ENCODE measurements at places on chromosomes 1 and 21.

- DNase-seq = no peak
Observed at GRCh38 chr1:93694819-93695218, 13.2 kb upstream of the BCAR3 start.

DNA sequence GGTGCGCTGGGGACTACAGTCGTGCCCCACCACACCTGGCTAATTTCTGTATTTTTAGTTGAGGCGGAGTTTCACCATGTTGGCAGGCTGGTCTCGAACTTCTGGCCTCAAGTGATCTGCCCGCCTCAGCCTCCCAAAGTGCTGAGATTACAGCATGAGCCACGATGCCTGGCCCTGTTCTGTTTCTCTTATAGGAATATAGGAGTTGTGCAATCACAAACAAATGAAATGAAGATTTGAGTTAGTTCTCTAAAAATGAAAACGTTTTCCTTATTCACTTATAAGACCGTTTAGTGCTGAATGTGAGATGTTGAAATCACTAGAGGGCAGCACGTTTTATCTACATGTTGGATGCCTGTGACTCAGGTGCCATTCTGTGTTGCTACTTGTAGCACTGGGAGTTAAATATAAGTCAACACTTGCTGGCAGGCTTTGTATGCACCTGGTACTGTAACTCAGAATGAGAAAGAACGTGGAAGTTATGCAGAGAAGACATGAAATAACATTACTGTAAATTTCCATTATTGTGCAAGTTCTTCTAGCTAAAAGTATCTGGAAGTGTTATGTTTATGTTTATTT, 45.8 kb downstream of the MIGA1 start:
- no peak for DNase-seq

GRCh38 chr1:12032161-12032621, 12.9 kb downstream of the MIIP start:
- DNase-seq = no peak

GRCh38 chr1:200279810-200280411, 129.9 kb downstream of the ZNF281 start:
- peak; percentile 4 for DNase-seq

- DNase-seq = no peak
Observed at GRCh38 chr1:167722870-167723251, 1.1 kb downstream of the MPZL1 start.

- DNase-seq = no peak
Observed at GRCh38 chr1:107142140-107142542, 1.3 kb downstream of the NTNG1 start.

DNA sequence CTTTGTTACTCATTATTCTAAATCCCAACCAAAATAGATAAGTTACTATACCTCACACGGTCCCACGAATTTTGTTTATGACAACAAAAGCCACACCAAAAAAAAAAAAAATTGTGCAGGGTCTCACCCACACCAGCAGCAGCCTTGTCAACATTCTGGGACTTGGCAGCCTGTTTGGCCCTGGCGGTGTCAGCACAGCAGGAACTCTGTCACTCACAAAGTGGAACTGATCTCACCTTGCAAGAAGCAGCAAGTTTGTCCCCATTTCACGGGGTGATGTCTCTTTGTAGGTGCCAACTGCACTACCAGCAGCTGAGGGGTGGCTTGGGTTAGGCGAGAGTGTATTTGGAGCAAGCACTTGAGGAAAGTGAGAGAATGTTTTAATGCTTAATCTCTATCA, 75.0 kb upstream of the CHRM3 start:
- DNase-seq = no peak

DNA sequence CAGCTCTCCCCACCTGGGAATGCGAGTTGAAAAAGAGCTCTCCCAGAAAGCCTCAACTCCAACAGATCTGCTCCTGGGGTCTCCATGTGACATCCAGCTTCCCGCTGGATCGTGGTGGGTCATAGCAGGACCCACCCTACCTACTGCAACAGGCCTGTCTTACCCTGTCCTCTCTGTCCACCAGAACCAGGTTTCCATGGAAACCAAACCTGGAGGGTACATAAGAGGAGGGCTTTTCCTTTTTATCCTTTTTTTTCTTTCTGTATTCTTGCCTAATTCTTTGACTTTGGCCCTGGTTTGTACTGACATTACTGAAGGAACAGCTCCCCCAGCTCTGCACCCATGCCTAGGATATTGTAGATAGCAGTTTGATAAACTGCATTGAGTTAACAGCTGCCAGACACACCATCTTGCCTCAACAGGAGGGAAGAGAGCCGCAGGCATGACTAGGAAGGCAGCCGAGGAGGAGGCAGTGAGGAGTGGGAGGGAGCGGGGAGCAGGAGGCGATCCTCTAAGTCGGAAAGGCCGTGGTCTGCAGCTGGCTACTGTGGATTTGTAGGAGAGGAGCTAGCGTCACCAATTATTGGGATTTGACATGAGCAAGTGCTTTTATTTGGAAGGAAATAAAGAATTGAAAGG, 9.7 kb upstream of the FMOD start:
- DNase-seq = no peak

DNA sequence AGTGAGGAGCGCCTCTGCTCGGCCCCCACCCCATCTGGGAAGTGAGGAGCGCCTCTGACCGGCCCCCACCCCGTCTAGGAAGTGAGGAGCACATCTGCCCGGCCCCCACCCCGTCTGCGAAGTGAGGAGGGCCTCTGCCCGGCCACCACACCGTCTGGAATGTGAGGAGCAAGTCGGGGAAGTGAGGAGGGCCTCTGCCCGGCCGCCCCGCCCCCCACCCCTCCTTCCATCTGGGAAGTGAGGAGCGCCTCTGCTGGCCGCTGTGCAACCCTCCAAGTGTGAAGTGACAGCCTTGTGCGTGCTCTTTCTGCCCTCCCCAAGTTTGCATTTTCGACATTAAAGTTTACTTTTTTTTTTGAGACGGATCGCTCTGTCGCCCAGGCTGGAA, 5.1 kb upstream of the ZZZ3 start:
- DNase-seq = no peak

DNA sequence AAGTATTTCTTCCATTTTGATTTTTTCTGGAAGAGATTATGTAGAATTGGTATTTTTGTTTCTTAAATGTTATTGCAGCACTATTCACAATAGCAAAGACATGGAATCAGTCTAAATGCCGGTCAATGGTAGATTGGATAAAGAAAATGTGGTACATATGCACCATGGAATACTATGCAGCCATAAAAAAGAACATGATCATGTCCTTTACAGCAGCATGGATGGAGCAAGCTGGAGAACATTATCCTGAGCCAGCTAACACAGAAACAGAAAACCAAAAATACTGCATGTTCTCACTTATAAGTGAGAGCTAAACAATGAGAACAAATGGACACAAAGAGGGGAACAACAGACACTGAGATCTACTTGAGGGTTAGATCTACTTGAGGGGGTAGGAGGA, 5.4 kb downstream of the FGGY start:
- DNase-seq = no peak

- peak; percentile 24 for DNase-seq
Observed at GRCh38 chr1:77282187-77282865, 507 bp downstream of the AK5 start.

DNA sequence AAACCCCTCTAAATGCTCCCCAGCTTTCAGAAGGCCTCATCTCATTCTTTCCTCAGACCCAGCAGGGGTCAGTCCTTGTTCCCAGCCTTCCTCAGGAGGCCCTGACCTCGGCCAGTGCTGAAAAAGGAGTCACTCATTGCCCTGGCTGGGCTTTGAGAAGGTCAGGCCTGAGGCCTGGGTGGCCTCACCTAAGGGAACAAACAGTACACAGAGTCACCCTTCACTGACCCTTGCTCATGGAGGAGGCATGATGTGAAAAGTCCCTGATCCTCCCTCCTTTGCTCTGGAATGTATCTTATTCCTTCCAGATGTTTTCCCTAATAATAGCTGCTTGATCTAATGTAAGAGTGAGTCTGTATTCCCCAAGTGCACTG, 117.7 kb upstream of the SLC44A3 start:
- no peak for DNase-seq

- no peak for DNase-seq
Observed at GRCh38 chr1:212698467-212699103, 1.1 kb downstream of the BATF3 start.

- DNase-seq = no peak
Observed at GRCh38 chr1:234433563-234434285, 45.3 kb downstream of the TARBP1 start.

DNA sequence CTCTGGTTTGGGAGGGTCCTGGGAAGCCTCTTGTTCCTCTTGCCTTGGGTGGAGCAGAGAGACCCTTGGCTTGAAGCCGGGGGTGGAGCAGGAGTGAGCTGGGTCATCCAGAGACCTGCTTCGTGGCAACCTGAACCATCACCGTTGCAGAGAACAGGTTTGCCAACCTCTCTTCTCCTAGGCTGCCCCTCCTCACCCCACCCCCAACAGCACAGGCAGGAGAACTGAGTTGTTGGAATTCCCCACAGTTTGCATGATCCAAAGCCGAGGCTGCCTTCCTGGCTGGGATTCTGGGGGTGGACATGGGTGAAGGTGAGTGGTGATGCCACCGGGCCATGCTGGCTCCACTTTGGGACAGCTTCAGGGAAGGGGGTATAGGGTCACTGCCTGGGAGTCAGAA, 2.2 kb downstream of the WNT4 start:
- DNase-seq = no peak

DNA sequence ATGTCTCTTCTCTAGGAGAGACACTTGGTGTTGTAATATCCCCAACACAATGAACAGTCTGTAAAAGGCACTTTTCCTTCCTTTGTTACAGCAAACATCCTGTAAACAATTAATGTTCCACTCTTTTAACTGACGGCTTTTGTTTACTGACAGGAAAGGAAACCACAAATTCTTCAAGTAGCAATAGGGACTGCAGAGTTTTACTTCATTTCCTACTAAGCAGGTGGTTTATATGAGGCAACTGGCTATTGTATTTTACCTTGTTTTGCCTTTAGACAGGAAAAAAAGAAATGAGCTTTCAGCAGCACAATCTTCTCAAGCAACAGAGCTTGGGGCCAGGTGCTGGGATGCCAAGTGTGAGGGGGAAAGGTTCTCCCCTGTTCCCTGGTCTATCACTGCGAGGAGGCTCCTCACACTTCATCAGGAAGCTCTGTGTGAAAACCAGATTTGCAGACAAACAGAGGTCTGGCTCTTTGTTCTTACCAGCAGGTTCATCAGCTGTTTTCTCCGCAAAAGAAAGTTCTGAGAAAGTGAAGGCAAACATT, 51.2 kb downstream of the SIPA1L2 start:
- no peak for DNase-seq

DNA sequence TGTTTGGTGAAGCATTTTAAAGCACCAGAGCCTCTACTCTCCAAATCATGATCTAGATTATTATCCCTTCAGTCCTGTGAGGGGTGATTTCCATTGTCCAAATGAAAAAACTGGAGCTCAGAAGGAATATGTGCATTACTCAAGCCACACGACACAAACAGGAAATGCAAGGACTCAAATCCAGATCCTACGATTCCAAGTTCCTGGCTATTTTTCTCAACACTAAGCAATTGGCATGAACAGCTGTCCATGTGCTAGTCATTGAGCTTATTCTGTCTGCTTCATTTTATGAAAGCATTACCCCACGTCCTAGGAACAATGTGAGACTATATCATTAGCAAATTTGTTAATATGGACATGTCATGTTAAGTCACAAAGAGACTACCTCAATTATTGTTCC, 273.1 kb upstream of the LYPLAL1 start:
- no peak for DNase-seq

DNA sequence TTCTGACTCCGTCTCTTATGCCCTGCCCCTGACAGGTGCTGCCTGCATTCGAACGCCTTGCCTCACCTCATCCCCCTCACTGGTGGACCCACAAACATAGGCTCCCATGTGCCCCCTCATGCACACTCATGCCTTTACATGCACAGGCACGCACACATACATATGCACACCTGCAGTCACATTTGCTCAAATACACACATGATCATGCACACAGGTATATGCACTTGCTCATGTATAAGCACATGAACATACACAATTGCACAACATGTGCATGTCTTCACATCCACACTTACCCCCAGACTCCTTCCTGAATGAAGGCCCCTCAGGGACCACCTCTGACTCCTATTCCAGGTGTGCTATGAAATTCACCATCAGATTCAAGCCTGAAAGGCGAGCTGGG, 506.9 kb downstream of the PTPRU start:
- DNase-seq = no peak

DNA sequence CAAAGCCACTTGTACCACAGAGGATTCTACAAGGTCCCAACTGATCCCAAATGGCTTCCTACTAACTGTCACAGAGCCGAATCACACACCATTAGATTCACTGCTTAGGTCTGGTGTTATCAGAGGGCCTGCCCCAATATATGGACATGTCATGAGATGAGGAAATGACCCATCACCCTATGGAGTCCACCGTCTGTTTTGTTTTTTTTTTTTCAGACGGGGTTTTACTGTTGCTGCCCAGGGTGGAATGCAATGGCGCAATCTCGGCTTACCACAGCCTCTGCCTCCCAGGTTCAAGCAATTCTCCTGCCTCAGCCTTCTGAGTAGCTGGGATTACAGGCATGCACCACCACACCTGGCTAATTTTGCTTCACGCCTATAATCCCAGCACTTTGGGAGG, 83.8 kb upstream of the ETS2 start:
- no peak for DNase-seq

- peak; percentile 15 for DNase-seq
Observed at GRCh38 chr1:203216274-203217138, 13.0 kb downstream of the CHIT1 start.

DNA sequence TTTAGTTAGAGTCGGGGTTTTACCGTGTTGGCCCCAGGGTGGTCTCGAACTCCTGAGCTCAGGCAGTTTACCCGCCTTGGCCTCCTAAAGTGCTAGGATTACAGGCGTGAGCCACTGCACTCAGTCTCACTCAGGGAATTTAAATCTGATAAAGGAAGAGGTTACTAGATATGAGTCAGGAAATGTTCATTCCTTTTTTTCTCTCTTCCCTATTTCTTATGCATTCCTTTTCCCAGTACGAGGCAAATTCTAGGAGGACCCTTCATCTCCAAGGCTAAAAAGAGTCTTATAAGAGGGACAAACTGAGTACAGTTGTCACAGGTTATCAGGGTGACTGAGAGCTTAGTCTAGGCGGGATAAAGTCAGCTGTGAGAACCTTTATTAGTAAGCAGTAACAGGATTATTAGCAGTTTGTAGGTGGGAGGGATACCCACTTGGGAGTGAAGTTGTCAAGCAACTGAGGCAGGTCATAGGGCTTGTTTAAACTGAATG, 9.1 kb downstream of the MACF1 start:
- no peak for DNase-seq

DNA sequence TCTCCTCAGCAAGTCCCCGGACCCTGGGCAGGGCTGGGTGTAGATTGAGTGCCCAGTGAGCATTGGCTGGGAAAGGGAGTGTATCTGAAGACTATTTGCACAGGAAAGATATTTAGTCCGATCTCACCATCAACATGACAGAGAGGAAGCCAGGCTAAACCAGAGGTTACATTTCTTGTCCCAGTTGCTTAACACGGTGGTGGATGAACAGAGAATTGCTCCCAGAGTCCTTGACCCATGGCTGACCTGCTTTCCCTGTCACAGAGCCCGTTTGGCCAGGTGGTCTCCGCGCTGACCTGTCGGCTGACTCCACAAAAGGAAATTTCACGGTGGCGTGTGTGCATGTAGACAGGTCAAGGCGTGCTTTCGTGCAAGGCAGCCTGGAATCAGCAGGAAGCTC, 83.5 kb downstream of the BEND5 start:
- DNase-seq = no peak
